ENCODE measurements at places on chromosomes 4 and X. TPM values are rescaled to one million over a fixed set of nuclear protein-coding genes. Genes with fewer than 3 reads are reported as not detected.

DNA sequence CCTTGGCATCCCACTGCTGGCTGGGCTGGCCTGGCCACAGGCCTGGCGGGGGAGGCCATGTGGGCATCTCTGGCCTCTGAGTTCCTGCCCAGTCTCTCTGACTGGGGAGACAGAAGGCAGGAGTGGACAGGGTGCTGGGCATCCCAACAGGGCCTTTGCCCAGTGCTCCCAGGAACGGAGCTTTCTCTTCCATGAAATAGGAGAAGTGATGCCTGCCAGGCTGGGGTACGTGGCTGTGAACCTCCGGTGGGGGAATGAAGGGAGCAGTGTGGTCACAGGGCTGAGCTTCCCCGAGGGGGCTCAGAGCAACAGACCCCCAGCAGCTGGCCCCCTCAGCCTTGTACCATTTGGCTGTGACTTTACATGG is 40.4 kb upstream of the HMX1 start:
- H3K36me3 ChIP-seq: no peaks in the 10 kb centered on the region
- no peak overlapping the region for H3K27ac ChIP-seq
- no peaks in the 10 kb centered on the region for H3K4me1 ChIP-seq
- peaks cover 78% of the 10 kb centered on the region for H3K27me3 ChIP-seq

DTHD1 gene
- polyA plus RNA-seq: not detected

ODAPH gene
- not detected for polyA plus RNA-seq

GRCh38 chrX:2577844-2578466 is 77.2 kb upstream of the DHRSX start:
- H3K36me3 ChIP-seq: no peaks in the 10 kb centered on the region
- H3K4me1 ChIP-seq: no peaks in the 10 kb centered on the region
- H3K27ac ChIP-seq: no peak overlapping the region
- H3K27me3 ChIP-seq: peaks cover 10% of the 10 kb centered on the region
- H3K4me3 ChIP-seq: no peak overlapping the region

MMAA gene
- polyA plus RNA-seq: 6.2 TPM

- H3K27me3 ChIP-seq: no peaks in the 10 kb centered on the region
- DNase-seq: peak; percentile 1
- H3K4me1 ChIP-seq: no peaks in the 10 kb centered on the region
- no peaks in the 10 kb centered on the region for H3K36me3 ChIP-seq
- H3K27ac ChIP-seq: no peak overlapping the region
- no peak overlapping the region for H3K4me3 ChIP-seq
Measured at GRCh38 chr4:59612235-59612634, 1587.9 kb upstream of the ADGRL3 start.

- peak; percentile 19 for DNase-seq
- no peaks in the 10 kb centered on the region for H3K4me1 ChIP-seq
- no peak overlapping the region for H3K4me3 ChIP-seq
Measured at GRCh38 chr4:185965426-185966384, 103.3 kb upstream of the TLR3 start.

Data from stomach (tissue), 19 donors.